ENCODE measurements at places on chromosomes 7 and 10.
A peak's percentile ranks its signal among the peaks of the same experiment; 100 is the strongest.

- DNase-seq = no peak
These were observed 25.5 kb downstream of the NYAP1 start for GRCh38 chr7:100509231-100509630.

DNA sequence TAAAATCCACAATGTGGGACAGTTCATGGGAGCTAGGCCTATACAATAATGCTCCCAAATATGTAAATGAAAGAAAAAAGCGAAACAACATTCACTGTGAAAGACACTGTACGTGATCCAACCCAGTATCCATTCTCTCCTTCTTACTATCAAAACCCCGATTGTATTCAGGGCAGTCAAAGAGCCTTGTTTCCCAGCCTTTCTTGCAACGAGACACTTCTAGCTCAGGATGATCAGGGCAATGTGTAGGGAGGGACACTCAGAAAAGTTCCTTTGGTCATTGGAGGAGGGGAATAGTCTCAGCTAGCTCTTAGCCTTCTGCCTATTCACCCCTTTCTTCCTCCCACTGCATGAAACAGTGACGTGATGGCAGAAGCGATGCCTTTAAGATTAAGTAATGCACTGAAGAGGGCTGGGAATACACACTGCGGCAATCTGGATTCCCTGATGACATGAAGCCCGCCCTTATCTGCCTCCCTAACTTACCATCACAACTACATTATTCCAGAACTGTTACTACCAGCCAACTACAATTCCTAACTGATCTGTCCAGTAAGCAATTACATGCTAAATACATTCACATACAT is 27.3 kb downstream of the UBE2H start:
- DNase-seq = no peak

- no peak for DNase-seq
These were observed 4.2 kb upstream of the SORBS1 start for GRCh38 chr10:95565336-95565735.

GRCh38 chr10:131688304-131688703 is 212.5 kb upstream of the PPP2R2D start:
- DNase-seq = no peak

DNA sequence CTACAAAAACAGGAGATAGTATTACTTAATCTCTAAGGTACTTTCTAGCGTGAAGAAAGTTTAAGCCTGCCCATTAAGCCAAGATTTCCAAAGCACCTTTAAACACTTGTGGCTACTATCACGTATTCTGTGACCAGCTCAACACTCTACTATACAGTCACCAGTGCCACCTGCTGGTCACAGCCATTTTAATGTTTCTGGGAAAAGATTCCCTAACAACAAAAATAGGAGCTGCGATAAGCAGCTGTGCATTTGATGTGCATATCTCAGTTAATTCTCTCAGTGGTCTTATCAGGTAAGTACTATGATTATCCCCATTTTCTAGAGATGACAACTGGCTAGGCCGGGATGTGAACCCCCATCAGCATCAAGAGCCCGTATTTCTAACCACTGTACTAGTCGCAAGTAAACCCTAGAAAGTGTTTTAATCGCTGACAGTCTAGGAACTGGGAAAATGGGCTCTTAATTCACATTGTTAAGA is 860 bp downstream of the SEC31B start:
- DNase-seq = peak; percentile 9

- no peak for DNase-seq
These were observed 3.0 kb downstream of the IKZF1 start for GRCh38 chr7:50307368-50308032.

- no peak for DNase-seq
These were observed 601.1 kb downstream of the ARL4A start for GRCh38 chr7:13288516-13288915.

DNA sequence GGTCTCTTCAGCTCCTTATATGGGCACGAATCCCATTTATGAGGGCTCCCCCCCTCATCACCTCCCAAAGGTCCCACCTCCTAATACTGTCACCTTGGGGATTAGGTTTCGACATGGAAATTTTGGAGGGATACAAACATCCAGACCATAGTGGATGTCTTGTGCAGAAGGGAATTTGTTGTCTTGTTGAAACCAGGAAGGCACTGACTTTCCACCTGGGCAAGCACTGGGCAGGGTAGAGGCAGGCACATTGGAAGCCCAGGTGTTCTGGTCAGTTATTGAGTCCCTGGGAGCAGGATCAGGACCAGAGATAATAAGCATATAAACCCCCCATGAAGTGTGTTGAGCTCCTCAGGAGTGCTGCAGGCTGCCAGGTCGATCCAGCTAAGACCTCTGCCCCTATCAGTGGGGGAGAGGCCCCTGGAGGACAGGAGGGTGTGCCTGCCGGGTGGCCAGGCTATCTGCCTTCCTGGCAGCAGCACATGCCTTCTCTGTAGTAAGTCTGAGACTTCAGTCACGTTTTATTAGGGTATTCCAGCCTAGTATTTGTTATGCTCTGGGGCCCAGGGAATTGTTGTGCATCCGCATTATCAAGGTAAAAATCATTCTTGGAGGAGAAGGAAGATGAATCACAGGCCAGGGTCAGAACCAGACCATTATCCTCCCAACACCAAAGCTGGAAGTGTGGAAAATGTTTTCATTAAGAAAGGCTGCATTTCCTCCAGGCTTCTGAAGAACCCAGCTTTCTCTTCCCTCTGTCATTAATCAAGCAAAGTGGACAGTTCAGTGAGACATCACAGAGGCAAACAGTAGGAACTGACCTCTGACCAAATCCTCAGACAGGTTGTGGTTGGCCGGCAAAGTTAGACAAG is 503.1 kb downstream of the GRID1 start:
- DNase-seq = no peak

DNA sequence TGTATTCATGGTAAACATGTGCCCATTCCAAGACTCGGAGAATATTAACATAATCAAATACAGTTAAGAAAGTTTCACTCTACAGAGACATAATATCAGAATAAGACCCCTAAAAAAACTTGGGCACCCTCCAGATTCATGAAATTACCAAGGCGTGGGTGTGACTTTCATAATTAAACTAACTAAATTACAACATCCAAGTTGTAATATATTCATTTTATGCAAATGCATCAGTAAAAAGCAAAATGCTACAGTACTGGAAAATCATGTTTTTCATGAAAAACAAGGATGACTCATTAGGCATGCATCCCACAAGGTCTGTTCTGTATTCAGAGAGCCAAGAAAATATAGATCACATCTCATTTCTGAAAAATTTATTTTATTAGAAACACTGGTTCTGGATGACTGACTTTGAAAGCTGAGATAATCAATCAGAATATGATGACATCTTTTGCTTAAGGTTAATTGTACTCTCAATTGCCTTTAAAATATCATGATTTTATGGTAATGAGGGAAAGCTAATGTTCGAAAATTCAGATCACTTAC is 248.8 kb upstream of the SMIM30 start:
- no peak for DNase-seq

DNA sequence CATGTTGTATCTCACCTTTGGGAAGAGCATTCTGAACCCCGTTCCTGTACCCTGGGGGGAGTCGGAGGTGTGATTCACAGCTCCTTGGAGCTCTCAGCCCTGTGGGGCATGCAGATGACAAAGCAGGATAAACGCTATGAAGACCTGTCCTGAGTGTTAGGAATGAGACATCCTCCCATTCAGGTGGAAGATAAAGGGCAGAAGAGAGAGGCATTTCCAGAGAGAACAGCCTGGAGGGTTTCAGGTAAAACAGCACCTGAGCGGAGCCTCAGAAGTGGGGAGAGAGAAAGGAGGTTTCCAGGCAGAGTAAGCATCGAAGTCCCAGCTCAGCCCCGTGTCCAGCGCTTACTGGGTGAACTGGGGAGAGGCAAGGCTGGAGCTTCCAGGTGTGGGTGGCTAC is 288.9 kb downstream of the KLF6 start:
- DNase-seq = no peak

- no peak for DNase-seq
These were observed 756.3 kb downstream of the AUTS2 start for GRCh38 chr7:70354409-70355169.

DNA sequence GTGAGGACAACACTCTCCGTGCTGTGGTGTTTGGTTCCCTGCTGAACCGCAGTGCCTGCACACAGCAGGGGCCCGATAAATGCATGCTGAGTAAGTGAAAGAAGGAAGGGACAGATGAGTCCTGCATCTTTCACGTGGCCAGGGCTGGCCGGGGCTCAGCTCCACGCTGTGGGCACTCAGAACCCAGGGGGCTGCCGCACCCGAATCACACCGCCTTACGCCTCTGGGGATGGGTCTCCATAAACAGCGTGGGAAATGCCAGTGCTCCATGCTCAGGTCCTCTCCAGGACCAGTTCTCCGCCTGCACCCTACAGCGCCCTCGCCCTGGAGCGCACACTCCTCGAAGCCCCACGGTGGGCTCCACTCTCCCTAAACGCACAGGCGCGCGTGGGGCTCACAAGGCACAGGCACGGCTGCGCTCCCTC is 38.1 kb downstream of the RASGEF1A start:
- DNase-seq = no peak

DNA sequence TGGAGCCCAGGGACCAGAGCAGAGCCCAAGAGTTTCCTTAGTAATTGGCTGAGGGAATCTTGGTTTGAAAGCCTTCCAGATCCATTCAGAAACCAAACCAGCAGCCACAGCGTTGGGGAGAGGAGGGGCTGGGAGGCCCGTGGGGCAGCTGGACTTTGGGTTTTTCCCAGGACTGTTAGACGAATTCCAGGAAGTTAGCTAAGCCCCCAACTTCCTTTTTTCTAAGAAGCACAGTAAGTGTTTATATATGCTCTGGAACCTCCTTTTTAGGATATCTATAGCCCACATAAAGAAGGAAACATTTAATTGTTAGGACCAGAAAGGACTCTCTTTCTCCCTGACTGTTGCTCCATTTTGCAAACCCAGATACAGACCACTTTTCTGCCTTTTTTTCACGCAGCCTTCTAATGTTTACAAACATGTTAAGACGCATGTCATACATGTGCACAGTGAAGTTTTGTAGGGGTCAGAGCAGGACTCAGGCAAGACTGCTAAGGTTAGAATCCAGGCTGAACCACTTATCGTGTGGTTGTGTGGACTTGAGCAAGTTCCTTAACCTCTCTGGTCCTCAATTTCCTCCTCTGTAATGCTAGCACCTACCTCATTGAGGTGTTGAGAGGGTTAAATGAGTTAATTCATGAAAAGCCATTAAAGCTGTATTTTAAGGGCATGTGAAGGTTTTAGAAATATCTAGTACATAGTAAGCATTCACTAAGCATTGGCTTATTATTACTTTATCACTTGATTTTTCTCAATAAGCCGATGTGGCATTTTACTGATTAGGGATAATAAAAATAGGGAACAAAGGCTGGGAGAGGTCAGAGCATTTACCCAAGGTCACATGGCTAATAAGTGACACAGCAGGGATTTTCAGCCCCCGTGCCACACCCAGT is 42.4 kb downstream of the TBATA start:
- no peak for DNase-seq

DNA sequence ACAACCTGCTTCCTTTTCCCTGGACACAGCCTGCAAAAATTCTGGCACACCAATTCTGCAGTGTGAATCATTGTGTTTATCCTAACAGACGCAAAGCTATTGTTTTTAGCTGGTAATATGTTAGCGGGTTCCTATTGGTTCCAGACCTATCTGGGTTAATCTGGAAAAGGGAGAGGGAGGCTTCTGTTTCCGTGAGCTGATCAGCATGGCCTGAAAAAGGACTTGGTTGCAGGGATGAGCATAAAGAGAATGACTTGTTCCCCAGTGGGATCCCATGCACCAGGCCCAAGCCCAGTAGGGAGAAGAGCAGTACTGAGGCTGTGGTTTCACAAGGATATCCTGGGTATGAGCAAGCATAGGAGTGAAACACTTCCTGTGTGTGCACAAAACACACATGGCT is 78.4 kb downstream of the PDE1C start:
- DNase-seq = no peak

DNA sequence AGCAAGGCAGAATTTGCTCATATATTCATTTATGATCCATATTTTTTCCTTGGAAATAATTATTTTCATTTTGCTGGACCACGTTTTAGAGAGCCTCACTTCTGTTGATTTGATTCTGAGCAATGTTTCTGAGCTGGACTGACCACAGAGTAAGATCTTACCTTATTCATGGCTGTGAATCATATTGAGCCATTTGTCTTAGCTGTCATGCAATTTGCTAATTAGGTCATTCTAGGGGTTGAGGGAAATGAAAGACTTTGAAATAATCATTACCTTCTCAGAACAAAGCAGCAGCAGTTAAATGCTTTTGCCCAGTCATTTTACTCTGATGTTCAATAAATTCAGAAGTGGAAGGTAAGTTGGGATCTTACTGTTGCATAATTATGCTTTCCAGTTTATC is 251.4 kb downstream of the SDK1 start:
- no peak for DNase-seq

DNA sequence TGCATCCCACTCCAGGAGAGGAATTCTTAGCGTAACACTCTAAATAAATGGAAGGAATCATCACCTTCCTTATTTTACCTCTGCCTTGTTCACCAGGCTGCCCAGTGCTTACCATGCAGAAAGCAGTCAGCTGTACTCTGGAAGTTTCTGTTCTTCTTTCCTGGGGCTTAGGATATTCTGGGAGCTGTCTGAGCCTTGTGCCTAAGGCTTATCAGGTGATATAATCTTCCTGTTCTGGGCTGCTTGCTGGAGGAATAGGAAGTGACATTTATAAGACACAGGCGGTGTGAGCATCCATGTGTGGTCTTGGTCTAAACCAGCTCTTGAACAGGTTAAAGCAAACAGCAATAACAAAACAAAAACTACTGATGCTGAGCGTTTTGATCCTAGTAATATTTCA is 13.5 kb downstream of the KCTD7 start:
- DNase-seq = no peak

DNA sequence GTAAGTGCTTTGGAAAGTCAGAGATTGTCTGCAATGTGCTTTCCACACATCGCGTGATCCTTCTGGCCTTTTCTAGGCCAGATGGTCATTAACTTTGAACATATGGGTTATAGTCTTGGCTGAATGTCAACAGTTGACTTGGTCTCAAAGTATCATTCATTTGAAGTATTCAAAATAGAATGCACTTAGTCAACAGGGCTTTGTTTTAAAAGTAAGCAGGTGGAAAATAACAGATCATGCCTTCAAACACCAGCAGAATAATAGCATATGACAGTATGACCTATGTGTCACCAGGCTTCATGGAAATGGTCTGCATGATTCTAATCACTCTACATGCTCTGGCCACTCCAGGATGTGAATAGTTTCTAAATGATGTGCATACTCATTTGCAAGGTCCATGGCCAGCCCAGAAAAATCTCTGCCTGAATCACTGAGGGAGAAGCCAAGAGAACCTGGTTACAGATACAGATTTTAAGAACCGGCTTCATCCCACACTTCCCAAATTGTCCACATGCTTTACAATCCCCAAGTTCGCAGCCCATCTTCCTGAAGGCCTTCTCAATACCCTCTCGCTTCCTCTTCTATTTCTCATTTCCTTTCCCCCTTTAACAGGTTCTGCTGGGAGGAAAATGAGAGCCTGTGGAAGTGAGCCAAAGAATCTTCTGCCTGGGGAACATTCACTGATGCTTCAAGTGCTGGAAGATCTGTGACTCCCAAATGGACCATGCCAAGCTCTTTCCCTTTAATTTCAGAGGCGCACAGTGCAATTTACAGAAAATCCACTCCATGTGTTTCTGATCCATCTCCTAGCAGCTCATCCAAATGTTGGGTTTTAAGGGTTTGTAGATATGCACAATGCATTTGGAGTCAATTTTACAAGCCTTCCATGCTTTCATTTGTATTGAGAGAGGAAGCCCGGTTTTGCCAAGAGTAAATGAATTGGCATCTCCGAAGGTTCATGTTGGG is 122.8 kb upstream of the GDF10 start:
- no peak for DNase-seq
